ENCODE measurements at places on chromosomes 5 and 9.

DNA sequence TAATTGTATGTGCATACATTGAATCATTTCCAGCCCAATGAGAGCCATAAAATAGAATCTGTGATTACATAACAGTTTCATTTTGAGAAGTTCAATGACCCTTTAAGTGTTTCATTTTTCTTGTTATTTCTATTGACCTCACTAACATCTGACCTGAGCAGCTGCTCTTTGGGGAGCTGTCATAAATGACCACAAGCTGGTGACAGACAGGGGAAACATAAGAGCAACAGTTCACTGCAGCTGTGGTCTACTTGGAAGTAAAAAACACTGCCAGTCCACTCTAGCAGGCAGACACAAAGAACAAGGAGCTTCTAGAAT, 265.4 kb downstream of the DTWD2 start:
- DNase-seq, result no peak

- DNase-seq, result no peak
Measured at GRCh38 chr9:96071076-96071814, 195.8 kb downstream of the ERCC6L2 start.

GRCh38 chr9:82677086-82677485, 385.9 kb downstream of the RASEF start:
- DNase-seq, result no peak

GRCh38 chr5:28523416-28523815, 1485.0 kb upstream of the CDH9 start:
- no peak for DNase-seq

DNA sequence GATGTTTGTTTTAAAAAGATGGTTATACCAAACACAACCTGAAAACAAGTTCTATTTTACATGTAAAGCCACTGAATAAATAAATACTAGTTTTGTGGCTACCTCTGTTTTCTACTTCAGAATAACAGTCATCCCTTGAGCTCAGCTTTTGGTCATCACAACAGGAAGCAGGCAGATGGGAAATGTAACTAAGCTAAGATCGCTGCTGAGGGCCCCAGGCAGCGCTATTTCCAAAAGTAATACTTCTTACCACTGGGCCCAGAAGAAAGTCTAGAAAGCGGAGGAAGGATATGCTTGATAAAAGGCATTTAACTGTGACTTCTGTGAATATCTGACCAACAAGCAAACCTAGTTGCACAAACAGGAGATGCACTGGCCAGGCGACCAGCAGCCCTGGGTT, 61.4 kb downstream of the SERINC5 start:
- DNase-seq, result no peak

GRCh38 chr5:147400126-147400809, 109.6 kb downstream of the DPYSL3 start:
- no peak for DNase-seq

DNA sequence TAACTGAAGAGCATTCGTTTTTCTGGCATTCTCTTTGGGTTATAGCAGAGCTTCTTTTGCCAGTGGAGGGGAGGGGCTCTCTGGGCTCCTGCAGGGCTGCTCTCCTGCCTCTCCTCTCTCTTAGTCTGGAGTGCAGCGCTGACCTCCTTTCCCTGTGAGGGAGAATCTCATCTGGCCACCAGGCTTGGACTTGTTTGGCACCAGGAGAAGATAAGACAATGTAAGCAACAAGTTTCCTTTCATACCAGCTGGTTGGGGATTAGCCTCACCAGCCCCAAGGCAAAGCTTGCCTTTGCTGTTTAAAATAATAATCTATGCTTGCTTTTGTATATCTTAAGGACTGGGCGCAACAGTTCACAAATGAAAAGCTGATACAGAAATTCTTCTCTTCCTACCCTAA, 196.4 kb downstream of the TLE4 start:
- DNase-seq, result no peak

DNA sequence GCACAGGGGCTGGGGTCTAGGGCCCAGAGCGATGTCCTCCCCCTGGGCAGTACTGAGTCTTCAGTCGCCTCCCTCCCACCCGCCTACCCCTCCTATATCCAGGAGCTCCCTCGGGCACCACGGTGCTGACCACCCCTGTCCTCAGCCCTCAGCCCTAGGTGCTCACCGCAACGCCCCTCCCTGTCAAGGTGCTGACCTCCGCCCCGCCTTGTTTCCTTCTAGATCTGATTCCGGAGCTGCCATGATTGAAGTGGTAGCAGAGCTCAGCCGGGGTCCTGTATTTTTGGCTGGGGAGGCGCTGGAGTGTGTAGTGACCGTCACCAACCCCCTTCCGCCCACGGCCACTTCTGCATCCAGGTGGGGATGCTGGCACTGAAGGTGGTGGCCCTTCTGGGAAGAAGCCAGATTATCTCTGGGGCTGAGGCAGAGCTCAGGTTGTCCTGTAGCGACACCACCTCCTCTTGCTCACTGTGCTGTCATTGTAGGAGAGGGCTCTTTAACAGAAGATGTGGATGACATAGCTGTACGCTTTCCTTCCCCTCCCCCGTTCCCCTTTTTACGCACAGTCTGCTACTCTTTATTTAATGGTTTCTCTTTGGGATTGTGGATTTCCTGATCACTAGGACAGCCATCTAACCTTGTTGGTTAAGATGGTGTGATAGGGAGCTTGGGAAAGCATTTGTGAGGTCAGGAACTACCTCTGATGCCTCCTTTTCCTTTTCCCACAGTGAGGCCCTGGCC, 598 bp downstream of the RGP1 start:
- no peak for DNase-seq

DNA sequence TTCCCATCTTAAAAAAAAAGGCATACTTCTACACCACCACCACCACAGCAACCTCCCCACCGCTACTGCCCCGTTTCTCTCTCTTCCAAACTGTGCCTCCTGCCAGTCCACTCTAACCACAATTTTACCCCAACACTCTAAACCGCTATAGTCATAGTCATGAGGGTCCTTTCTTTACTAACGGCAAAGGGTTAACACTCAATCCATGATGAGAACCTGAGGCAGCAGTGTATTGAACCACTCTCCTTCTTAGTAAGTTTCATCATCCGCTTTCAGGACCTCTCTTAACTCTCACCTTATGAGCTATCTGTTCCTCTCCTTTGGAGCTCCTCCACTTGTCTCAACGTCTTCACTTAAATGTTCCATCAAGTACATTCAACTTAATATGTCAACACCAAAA, 34.0 kb downstream of the IDNK start:
- no peak for DNase-seq

GRCh38 chr9:136560586-136560985, 14.7 kb upstream of the NOTCH1 start:
- DNase-seq, result no peak

DNA sequence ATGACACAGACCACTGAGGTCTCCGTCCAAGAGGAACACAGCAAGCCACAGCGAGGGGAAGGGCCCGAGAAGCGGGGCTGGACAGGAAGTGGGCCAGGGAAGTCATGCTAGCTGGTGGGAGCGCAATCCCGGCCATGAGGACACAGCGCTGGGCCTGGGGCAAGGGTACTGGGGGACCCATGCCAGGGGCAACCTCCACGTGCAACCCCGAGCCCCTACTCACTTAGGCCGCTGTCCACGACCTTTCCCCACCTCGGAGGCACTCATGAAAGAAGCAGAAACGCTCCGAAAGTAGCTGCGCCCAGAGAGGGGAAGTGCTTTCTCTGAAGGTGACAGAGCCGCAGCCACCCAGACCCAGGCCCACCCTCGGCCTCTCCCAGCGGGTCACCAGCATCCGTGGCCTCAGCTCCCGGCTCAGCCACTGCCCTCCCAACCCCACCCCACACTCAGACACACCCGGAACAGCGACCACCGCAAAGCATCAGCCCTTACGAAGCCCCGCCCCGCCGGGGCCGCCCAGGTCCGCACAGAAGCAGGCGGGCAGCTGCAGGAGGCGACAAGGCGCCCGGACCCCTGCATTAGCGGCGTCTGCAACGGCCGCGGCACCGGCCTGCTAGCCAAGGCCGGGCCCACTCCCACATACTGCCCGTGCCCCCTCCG, 782 bp downstream of the BICD2 start:
- no peak for DNase-seq

- no peak for DNase-seq
Measured at GRCh38 chr9:129351058-129351641, 173.1 kb upstream of the IER5L start.

DNA sequence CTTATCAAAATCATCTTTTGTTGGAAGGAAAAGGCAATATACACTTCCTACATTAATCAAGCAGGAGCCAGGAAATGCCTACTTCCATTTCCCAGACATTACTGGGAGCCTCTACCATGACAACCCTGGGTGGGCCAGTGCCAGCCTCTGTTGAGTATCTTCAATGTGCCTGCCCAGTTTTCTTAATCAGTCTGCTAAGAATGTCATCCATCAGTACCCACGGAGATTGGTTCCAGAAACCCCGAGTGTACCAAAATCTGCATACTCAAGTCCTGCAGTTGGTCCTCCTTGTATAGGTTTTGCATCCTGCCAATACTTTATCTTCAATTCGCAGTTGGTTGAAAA, 82.4 kb downstream of the MARCHF3 start:
- no peak for DNase-seq

- DNase-seq, result no peak
Measured at GRCh38 chr5:77761606-77762005, 14.5 kb downstream of the TBCA start.

DNA sequence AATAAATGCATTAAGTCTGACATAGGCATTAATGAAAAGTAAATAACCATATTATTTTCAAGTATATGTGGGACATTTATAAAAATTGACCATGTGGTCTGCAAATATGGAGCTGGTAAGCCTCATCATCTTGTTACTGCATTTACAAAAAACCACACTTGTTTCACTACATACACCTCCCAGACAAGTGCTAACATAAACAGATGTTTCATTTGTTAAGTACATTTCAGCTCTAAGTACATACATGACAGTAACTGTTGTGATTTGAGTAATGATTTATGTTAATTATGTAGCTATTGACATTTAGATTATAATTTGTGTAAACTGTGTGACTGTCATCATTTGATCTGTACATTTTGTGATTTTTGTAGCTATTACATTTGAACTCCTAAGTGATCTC, 13.9 kb downstream of the IDNK start:
- no peak for DNase-seq

GRCh38 chr9:126342621-126343031, 16.0 kb downstream of the MVB12B start:
- DNase-seq, result no peak

DNA sequence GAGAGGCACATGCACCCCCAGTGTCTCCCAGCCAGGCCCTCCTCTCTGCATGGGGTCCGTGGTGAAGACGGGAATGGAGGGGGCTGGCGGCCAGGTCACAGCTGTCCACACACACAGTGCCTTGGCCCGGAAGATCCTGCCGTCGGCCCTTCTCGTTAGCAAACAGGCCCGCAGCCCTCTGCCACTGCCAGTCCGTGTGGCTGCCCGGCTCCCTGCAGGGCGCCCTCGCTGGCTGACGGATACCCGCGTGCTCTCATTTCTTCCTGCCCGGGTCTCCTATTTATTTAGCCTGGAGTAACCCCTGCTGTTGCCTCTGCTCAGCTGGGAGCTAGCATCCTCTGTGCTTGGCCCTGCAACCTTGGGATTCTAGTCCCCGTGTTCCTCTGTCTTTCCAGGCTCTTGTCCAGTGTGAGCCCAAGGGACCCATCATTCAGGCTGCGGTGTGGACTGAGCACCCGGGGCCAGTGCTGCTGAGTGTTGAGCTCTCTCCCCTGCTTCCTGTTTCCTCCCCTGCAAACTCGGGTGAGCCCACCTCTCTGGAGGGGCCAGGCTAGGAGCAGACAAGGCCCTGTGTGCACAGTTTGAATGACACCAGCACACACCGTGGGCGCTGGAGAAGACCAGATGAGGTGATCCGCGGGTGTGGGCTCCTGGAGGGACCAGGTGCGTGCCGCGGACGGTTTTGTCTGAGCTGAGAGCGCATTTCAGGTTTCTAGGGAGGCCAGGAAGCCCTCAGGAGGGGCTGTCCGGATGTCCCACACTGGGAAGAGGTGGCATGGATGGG, 14.6 kb upstream of the RNU6ATAC start:
- no peak for DNase-seq

- DNase-seq, result no peak
Measured at GRCh38 chr5:172721455-172722326, 49.3 kb downstream of the DUSP1 start.

DNA sequence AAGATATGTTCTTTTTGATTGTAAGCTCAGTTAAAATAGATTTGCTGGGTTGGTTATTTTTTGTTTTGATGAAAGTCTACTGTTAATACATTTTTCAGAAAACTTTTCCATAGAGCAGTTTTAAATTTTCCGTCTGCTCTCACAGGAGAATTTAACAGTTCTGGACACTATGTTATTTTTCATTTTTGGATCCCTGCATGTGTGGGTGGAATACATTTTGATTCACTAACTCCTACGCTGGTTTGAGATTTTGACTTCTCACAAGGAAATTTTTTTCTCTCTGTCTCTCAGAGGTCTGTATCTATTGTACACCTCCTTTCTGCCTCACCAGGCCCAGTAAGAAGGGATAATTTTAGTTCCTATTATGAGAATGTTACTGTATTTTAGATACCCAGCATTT, 502.4 kb downstream of the CDH10 start:
- DNase-seq, result no peak

DNA sequence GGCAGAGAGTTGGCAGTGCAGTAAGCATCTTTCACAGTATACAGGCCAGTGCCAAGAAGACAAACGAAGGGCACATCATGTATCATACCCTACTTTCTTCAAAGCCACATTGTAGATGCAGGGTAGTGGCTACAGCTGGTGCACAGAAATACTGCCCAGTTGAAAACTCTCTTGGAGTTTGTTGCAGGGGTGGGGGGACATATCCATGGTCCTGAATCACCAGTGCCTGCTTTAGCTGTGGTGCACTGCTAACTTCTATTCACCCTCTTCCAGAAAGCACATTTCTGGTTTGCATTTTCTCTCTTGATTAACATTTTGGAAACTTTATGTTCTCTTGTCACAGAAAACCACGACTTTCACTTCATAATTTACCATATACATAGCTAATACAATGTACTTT, 196.6 kb downstream of the PAPPA start:
- no peak for DNase-seq

- DNase-seq, result no peak
Measured at GRCh38 chr9:18063856-18064390, 410.0 kb upstream of the ADAMTSL1 start.

DNA sequence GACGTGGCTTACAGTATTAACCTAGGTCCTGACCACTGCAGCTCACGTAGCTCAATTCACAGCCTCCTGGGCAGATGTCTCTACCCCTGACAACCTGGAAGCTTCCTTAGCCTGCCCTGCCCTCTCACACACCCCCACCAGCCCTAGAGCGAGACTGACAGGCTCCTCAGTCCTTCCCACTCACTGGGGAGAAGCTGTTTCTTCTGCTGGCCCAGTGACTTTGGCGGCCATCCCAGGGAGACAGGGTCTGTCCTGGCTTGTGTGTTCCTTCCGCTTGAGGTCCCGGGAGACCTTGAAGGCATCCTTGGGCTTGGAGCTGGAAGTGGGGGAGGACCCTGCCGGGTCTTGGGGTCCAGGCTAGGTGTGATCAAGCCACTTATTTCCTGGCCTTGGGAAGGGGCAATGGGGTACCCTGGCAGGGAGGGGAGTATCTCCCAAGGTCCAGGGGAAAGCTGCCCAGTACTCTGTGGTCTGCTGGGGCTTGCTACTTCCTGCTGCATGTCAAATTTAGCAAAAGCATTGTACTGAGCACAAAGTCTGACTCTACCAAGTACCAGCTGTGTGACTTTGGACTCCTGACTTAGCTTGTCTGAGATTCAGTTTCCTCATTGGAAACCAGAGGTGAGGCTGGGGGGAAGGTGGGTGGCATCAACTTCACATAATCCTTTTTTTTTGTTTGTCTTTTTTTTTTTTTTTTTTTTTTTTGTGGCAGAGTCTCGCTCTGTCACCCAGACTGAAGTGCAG, 1.9 kb downstream of the MIGA2 start:
- no peak for DNase-seq
